ENCODE measurements at places on chromosomes 7 and 10.

- DNase-seq: no peak
Measured at GRCh38 chr7:151572136-151572535, 52.4 kb upstream of the RHEB start.

DNA sequence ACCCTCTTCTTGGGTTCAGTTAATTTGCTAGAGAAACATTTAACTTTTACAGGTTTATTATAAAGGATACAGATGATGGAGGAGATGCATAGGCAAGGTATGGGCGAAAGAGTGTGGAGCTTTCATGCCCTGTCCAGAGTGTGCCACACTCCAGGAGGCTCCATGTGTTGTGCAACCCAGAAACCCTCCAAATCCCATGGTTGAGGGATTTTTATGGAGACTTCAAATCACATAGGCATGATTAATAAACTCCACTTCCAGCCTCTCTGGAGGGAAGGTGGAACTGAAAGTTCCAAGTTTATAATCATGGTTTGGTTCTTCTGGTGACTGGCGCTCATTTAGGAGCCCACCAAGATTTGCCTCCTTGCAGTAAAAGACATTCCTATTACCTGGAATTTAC, 159.9 kb downstream of the PHTF2 start:
- DNase-seq: no peak

- DNase-seq: peak; percentile 68
Measured at GRCh38 chr10:102452672-102453340, 1.5 kb upstream of the C10orf95 start.

DNA sequence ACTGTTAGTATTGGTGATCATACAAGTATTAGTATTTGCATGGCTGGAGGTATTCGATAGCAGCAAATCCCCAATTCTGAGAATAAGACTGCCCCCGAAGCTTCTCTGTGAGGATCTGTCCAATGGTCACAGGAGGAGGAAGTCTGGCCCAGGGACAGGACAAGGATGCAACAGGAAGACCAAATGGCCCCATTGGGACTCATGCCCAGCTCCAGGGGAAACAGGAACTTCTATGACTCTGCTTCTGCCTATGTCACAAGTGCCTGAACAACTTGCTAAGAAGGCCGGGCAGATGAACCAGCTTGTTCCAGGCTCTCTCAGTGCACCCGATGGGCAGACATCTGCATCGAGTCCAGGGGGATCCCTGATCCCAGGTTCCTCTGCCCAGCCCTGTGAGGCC, 172.0 kb upstream of the GRB10 start:
- DNase-seq: no peak

- DNase-seq: no peak
Measured at GRCh38 chr7:151461942-151462230, 21.9 kb upstream of the CRYGN start.

DNA sequence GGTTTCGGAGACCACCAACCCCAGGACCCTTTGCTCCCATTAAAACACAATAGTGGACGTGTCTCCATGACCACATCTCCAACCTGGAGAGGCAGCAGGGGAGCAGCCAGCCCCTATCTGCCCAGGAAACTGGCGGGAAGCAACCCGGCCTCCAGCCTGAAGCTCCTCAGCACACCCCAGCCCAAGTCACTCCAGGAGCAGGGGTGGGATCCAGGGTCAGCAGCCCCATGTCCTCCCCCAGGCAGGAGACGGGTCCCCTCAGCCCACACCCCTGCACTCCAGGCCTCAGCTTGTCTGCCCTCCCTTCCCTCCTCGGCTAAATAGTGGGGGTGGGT, 601 bp downstream of the ADAM8 start:
- DNase-seq: no peak

DNA sequence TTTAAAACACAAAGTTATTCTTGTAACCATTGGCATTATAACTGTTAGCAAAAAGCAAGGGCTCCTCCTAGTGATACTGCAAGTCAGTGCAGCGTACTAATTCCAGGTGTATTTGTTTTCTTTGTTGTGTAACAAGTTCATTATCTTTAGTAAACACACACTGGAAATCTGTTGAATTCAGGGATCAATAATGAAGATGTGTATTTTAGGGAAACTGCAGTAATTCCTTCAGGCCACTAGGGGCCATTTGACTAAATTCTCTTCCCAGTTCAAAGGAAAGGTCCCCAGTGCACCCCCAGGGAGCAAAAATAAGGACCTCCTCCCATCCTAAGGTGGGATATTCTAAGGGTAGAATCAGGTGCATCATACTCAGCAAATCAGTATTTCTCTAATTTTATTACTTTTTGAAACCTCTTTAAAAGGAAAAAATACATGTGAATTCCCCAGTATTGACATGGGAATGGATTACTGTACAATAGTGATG, 158.6 kb upstream of the LYZL1 start:
- DNase-seq: peak; percentile 49

DNA sequence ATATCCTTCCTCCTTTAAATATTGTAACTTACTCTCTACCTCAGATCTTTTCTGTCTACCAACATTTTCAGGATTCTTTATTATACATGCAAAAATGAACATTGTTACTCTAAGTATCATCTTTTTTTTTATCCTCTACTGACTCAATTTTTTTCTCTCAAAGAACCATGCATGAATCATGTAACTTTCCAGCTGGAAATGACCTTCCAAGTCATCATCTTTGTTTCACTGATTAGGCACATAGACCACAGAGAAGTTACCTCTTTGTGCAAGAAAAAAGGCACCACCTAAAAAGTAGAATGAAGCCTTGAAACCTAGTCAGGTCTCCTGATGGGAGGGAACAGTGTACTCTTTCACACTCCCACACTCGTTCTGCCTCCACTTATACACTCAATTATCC, 234.9 kb downstream of the HGF start:
- DNase-seq: no peak

DNA sequence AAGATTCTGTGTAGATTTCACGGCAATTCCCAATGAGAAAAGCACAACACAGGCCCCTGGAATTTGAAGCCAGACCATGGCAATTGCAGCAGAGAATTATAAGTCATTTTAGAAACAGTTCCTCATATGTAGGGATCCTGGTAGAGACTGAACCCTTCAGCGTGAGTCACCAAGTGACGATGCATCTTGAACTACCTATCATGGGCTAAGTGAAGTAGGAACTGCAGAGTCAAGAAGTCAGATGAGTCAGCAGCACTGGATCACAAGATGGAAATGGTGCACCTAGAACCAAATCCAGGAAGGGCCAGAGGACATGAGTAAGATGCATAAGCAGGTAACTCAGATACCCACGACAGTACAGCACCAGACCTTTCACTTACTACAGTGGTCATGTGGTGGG, 140.0 kb upstream of the TPK1 start:
- DNase-seq: peak; percentile 18

GRCh38 chr10:86798611-86799010, 42.2 kb downstream of the BMPR1A start:
- no peak for DNase-seq

- no peak for DNase-seq
Measured at GRCh38 chr7:112442210-112442609, 8.1 kb upstream of the IFRD1 start.

GRCh38 chr7:77802557-77803405, 4.2 kb downstream of the PHTF2 start:
- DNase-seq: no peak

- no peak for DNase-seq
Measured at GRCh38 chr7:42627626-42628025, 284.2 kb downstream of the C7orf25 start.

- DNase-seq: no peak
Measured at GRCh38 chr10:132987671-132988571, 45.6 kb upstream of the CFAP46 start.

DNA sequence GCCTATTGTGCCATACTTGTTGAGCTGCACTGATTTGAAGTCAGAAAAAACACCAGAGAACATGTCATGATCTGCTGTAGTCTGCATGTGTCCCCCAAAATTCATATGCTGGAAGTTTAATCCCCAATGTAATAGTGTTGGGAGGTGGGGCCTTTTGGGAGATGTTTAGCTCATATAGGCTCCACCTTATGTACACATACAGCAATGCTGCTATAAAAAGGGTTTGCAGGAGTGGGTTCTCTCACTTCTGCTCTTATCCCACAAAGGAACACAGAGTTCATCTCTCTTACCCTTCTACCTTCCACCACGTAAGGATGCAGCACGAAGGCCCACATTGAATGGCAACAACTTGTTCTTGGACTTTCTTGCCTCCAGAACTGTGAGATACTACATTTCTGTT, 23.0 kb downstream of the GPR22 start:
- no peak for DNase-seq

DNA sequence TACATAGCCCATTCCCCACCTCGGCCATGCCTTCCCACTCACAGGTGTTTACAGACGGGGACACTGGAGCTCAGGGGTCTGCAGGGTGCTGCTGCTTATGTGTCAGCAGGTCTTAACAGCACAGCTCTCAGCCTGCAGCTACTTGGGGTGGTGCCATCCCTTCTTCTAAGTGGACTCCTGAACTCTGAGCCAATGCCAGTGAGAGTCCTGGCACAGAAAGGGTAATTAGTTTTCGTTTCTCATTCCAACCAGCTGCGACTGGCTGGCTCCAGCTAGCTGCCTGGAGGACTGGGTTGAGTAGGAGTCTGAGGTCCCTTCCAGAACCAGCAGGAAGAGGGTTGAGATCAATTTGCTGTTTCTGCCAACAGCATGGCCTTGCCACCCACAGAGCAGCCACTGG, 88.3 kb upstream of the AGK start:
- DNase-seq: no peak

- no peak for DNase-seq
Measured at GRCh38 chr7:7931626-7932025, 37.0 kb upstream of the GLCCI1 start.

GRCh38 chr7:149218469-149219420, 20.7 kb upstream of the ZNF212 start:
- DNase-seq: no peak

DNA sequence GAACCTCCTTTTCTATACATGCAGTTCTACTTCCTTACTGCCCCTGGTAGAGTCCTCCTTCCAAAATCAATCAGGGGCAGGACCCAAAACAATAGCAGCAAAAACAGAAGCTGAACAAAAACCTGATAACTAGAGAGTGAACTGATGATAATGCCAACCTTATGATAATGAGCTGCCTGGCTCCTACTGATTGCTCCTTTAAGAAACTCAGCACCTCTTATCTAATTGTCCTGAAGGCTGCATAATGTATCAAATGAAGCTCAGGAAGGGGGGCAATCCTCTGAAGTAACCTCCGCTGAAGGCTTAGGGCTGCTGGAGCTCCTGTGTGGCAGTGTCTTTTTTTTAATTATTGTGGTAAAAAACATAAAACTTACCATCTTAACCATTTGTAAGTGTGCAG, 257.0 kb downstream of the PHTF2 start:
- no peak for DNase-seq

- DNase-seq: peak; percentile 60
Measured at GRCh38 chr7:136009488-136010079, 32.4 kb upstream of the MTPN start.

DNA sequence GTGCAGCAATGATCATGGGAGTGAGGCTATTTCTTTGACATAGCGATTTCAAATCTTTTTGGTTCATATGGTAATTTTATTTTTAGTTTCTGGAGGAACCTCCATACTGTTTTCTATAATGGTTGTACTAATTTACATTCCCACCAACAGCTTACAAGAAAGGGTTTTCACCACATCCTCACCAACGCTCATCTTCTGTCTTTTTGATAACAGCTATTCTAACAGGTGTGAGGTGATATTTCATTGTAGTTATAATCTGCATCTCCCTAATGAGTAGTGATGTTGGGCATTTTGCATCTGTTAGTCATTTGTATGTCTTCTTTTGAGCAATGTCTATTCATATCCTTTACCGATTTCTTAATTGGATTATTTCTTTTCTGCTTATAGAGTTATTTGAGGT, 75.0 kb upstream of the FHIP2A start:
- DNase-seq: no peak

- no peak for DNase-seq
Measured at GRCh38 chr7:100943693-100944092, 5.6 kb upstream of the MUC3A start.

DNA sequence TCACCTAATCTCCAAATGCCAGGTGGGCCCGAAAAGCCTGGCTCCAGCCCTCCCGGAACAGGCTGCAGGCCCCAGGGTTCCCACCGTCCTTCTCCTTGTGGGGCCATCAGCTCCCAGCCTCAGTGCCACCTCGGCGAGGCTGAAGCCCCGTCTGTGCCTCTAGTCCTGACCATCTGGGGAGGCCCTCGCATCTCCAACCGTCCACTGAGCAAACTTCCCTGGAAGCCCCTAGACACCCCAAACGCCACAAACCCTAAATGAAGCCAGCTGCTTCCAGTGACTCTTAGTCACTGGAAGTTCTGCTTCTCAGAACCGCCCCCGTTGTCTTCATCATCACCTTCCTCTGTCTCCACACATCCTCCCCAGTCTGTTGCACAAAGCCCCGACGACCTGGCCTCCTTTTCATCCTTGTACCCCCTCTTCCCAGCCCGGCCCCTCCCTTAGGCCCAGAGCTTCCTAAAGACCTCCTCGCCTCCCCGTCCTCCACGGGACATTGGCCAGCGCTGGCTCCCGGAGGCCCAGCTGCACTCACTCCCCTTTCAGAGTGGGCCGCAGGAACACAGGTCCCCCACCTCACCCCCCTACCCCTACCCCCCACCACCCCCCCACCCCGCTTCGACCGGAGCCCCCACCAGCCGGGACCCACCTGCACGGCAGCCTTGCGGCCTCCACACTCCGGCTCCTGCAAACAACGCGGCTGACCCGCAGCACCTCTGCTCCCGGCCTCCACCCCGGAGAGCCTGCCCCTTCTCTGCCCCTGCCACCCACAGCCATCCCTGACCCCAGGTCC, 1.1 kb upstream of the DIP2C start:
- DNase-seq: no peak

GRCh38 chr7:128056901-128057300, 25.7 kb upstream of the LRRC4 start:
- DNase-seq: peak; percentile 10

GRCh38 chr10:115953281-115953680, 319.7 kb downstream of the GFRA1 start:
- no peak for DNase-seq

GRCh38 chr7:100532165-100533022, 6.6 kb upstream of the AGFG2 start:
- DNase-seq: no peak
